ENCODE measurements at places on chromosomes 6 and 20.

DNA sequence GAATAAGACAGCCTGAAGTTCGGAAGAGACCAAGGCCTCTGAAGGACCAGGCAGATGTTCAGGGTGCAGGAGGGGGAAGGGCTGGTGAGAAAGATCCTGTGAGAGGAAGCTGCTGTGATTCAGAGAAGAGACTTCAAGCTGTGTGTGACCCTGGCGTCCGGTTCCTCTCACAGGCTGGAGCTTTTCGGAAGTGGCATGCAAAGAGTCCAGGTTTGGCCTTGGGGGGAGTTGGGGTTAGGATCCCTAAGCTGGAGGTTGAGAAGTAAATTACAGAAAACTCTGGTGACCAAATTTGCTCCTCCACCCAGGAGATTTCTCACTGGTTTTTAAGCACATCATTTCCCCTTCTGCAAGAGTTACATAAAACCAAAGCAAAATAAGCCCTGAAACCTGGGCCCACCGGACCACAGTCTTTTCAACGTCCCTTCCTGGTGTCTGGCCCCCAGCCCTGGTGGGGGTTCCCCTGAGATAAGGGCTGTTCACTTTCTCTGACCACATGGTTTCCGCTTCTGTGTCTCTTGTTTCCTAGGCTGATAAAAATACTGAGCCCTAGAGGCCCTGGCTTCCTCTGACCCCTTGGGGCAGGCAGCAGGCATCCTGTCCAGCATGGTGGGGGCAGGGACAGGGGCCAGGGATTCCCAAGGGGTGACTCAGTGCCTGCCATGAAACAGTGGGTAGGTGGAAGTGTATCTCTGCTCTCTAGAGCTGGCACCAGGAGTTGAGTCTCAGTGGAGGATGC is 12.0 kb upstream of the LTA start:
- DNase-seq, result peak; percentile 82

- DNase-seq, result no peak
Observed at GRCh38 chr6:13413466-13413862, 73.9 kb downstream of the GFOD1 start.

DNA sequence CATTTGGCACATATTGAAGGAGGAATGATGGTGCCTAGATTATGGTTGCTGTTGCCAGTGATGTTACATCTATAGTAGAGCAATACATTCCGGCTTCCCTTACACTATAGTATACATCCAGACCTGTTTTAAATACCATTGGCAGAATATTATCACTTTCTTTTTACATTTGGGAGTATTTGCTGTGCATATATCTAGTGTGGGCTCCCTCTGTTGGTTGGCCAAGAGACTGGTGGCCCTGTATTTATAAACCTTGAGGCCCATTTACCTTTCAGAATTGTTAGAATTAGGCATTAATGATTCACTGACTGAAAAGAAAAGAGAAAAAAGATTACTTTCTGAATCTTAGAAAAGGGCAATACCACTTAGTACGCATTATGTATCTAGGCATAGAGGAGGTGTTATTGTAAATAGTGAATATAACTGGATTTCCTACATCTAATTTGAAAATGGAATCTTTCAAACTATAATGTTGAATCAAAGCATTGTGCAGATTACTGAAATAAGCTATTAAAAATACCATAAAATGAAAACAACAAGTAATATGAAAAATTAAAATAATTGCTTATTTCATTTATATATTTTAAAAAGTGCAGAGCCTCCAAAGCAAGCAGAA is 628.8 kb upstream of the MAN1A1 start:
- DNase-seq, result no peak

DNA sequence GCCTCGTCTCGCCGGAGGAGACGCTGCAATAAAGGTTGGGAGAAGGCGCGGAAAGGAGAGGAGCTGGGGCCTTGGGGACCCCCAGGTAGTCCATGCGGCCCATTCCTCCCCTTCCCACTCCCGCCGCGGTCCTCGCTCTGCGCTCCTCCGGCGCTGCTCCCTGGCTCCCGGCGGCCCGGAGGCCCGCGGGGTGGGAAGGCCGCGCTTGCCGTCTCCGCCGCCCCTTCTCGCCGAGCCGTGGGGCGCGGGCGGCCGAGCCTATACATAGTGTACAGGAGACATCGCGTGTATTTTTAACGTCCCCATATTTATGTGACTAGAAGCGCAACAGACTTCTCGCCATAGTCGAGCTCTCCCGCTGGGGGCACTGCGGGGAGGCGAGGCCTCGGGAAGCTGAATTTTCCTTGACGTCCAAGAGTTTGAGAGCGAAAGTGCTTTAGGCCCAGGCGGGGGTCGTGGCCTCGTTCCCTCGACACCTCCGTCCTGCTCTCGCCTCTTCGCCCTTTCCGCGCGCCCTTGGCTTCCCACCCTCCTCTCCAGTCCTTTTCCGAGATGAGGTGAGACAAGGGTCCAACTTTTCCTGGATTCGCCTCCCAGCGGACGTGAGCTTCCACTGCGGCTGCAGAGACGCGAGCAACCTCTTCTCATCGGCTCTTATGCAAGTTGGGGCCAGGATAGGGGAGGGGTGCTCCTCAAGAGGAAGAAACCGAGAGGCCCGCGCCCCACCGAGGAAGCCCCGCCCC is 29.0 kb downstream of the SLC12A5 start:
- DNase-seq, result no peak

DNA sequence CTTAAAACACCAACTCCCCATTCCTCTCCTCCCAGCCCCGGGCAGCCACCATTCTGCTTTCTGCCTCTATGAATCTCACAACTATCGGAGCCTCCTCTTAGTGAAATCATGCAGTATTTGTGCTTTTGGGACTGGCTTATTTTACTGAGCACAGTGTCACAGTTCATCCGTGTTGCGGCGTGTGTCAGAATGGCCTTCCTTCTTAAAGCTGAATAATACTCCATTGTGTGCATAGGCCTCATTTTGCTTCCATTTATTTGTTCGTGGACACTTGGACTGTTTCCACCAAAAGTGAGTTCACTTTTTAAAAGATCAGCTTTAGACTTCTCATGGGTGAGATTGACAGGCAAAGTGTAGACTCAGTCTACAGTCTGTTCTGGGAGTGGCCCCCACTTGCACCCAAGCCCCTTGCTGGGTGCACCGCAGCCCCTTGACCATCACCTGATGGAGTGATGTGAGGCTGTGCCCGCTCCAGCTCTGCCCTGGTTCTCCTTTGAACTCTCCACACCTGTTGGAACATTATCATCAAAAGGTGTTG is 12.6 kb downstream of the DUSP22 start:
- DNase-seq, result no peak

GRCh38 chr6:99789767-99790166 is 183.1 kb downstream of the PRDM13 start:
- no peak for DNase-seq

GRCh38 chr20:18571578-18571977 is 4.3 kb downstream of the SMIM26 start:
- no peak for DNase-seq

DNA sequence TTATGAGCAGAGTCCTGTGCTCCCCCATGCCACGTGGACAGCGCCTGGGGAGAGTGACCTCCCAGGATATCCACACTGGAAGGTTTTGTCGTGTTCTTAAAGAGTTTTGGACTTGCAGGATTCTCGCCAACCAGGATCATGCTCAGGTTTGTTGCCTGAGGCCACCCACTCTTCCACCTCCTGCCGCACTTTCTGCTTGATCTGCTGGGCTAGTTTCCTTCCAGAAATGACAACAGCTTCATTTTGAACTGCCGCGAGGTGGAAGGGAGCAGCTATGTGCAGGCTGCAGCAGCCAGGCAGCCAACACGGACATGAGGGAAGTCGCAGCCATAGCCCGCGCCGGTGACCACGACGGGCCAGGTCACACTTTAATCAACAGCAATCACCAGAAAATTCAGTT is 27.7 kb upstream of the SEC63 start:
- no peak for DNase-seq

GRCh38 chr6:109795994-109796555 is 105.0 kb downstream of the FIG4 start:
- no peak for DNase-seq

DNA sequence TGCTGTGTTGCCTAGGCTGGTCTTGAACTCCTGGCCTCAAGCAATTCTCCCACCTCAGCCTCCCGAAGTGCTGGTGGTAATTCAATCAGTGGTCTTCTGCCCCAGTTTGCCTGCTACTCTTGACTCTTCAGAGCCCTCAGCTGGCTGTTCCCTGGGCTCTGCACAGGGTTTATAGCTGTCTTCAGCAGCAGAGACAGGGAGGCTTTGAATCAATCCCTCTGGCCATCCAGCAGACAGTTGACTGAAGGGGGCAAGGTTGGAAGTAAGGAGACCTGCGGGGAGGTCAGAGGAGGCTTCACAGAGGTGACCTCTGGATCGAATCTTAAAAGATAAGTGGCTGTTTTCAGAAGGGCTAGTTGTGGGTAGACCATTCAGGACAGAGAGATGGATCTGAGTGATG is 26.0 kb upstream of the KIF3B start:
- no peak for DNase-seq

- peak; percentile 65 for DNase-seq
Observed at GRCh38 chr6:45923831-45924391, 91.7 kb downstream of the CLIC5 start.

- no peak for DNase-seq
Observed at GRCh38 chr20:39291301-39291700, 329.2 kb downstream of the DHX35 start.

DNA sequence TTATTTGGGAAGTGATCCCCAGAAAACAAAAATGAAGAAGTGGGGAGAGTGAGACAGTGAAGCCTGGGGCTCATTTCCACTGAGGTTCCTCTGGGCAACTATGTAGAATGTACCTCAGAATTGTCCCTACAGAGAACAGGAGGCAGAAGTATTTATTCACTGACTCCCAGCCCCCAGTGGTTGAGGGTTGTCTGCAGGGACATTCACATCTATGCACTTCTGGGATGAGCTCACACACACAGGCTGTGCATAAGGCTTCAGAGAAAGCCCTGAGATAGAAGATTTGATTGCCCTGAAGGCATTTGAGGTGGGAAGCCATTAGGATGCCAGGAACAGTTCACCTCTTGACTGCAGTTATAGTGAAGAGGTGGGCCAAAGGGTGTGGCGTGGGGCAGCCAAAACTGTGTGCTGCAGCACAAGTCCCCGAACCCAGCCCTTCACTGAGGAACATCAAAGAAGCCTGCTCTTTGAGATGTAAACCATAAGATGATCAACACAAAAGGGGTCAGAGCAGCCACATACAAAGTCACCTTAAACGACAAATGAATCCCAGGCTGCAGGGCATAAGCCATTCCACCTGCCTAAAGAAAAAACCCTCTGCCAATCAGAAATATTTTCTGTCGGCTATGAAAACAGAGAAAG is 853.8 kb upstream of the FLRT3 start:
- DNase-seq, result no peak

- no peak for DNase-seq
Observed at GRCh38 chr6:150667977-150668716, 68.5 kb downstream of the PLEKHG1 start.

- DNase-seq, result no peak
Observed at GRCh38 chr6:130980310-130981032, 82.6 kb downstream of the EPB41L2 start.

DNA sequence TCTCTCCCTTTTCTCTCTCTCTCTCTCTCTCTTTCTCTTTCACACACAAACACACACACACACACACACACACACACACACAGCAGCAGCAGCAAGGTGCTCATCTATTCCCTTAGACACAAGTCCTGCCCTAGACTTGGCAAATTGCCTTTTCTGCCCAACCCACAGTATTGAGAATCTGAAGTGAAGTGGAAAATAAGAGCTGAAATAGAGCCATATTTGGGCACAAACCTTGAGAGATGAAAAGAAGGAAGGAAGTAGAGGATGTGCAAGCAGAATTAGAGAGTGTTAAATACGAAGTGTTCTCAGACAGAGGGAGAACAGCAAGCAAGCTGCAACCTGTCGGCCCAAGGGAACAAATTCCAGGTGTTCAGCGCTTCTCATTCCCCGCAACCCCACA is 557.5 kb upstream of the NOX3 start:
- no peak for DNase-seq

GRCh38 chr6:160679402-160679769 is 15.3 kb upstream of the LPA start:
- DNase-seq, result no peak

GRCh38 chr20:58053391-58054055 is 174.9 kb downstream of the ANKRD60 start:
- DNase-seq, result no peak

GRCh38 chr20:8132484-8133309 is 631 bp downstream of the PLCB1 start:
- peak; percentile 67 for DNase-seq

GRCh38 chr20:1225263-1225782 is 521 bp upstream of the RAD21L1 start:
- no peak for DNase-seq

DNA sequence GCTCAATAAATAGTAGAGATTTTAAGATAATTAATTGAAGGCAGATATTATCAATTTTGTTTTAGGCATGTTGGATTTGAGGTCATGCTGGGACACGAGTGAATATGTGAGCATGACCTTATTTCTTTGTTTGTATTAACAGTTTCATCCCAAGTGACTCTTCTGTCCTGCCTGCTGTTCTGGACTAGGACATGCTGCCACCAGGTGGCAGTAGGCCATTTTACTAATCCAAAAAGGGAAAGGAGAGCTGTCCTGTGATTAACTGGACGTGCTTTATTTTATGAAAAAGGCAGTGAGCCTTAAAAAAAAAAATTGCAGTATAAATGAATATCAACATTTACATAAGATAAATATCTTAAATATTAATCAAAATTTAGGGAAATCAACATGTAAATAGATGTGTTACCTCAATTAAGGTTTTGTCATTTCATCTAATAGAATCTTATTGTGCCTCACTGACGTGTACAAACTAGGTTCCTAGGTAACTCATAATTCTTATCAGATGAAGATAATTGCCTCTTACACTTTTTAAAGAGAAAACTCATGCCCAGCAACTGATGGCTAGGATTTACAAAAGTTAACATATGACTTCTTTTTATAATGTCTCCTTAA is 49.8 kb downstream of the FRK start:
- peak; percentile 75 for DNase-seq

DNA sequence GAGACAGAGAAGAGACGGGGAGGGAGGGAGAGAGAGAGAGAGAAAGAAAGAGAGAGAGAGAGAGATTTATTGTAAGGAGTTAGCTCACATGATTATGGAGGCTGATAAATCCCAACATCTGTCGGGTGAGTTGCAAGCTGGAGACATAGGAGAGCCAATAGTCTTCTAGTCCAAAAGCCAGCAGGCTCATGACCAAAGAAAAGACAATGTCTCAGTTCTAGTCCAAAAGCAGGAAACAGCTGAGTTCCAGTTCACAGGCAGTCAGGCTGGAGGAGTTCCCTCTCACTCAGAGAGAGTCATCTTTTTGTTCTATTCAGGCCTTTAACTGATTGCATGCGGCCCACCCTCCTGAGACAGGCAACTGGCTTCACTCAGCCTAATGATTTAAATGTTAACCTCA is 416.6 kb downstream of the PREX1 start:
- no peak for DNase-seq

Data from activated effector memory CD4-positive, alpha-beta T cell treated with anti-CD3 and anti-CD28 coated beads, Interleukin-2, amount 50 U/mL, for 16 hours (primary cell).